ENCODE measurements at places on chromosomes 16 and 17.
A peak's percentile ranks its signal among the peaks of the same experiment; 100 is the strongest.

- DNase-seq: peak; percentile 59
Measured at GRCh38 chr17:38761612-38762011, 9.1 kb downstream of the PSMB3 start.

DNA sequence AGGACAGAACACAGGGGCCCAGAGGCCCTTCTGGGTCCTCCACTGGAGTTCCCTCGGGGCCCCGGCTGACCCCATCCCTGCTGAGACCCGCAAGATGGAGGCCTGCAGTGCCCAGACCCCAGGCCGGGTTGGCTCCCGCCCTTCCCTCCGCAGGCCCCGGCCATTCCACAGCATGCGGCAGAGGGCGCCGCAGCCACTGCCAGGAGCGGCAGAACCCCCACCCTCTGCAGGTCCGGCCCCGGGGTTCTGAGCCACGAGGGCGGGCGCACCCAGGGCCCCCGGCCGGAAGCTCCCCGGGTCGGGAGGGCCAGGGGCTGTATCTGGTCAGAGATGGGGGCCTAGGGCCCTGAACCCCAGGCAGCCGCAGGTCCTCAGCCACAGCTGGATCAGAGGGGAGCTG is 2.4 kb upstream of the PERCC1 start:
- no peak for DNase-seq

GRCh38 chr16:16578701-16579100 is 199.8 kb downstream of the NPIPA7 start:
- no peak for DNase-seq

DNA sequence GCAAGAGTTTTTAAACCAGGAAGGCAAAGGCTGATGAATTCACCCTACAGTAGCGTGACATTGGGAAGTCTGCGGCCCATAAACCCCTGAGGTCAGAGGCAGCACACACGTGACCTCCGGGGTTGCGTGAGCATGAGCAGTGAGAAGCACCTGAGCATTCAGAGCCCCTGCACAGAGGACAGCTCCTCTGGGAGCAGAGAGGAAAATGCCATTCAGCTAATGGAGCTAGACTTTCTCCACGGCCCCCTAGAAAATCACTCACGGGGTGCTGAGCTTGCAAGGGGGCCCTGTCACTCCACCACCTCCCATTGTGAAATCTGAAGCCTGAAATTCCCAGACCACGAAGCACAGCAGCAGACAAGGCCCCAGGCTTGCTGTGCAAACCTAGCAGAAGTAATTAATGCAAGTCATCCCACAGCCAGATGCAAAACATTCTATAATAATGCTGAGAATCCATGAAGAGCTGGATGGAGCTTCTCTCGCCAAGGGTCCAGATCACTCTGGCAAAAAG is 114.9 kb upstream of the RCVRN start:
- DNase-seq: no peak

DNA sequence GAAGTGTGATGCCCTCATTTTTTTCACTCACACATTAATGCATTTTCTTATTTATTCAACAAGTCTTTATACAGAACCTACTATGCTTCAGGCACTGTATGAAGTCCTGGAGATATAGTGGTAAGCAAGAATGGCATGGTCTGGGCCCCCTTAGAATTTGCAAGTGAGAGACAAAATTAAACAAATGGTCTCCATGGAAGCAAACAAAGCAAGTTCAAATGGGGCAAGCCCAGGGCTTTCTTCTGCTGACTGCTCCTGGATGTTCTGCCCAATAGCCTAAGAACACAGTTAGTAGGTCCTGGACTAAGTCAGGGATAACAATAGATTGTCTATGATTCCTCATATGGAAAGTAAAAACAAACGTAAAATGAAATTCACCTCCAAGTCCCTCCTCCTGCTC is 31.3 kb upstream of the DDX52 start:
- DNase-seq: no peak

GRCh38 chr17:14886200-14886739 is 378.9 kb downstream of the PMP22 start:
- DNase-seq: peak; percentile 46

GRCh38 chr16:13372421-13372820 is 471.0 kb downstream of the SHISA9 start:
- DNase-seq: no peak

GRCh38 chr17:27596096-27596495 is 34.9 kb upstream of the LGALS9 start:
- DNase-seq: no peak

DNA sequence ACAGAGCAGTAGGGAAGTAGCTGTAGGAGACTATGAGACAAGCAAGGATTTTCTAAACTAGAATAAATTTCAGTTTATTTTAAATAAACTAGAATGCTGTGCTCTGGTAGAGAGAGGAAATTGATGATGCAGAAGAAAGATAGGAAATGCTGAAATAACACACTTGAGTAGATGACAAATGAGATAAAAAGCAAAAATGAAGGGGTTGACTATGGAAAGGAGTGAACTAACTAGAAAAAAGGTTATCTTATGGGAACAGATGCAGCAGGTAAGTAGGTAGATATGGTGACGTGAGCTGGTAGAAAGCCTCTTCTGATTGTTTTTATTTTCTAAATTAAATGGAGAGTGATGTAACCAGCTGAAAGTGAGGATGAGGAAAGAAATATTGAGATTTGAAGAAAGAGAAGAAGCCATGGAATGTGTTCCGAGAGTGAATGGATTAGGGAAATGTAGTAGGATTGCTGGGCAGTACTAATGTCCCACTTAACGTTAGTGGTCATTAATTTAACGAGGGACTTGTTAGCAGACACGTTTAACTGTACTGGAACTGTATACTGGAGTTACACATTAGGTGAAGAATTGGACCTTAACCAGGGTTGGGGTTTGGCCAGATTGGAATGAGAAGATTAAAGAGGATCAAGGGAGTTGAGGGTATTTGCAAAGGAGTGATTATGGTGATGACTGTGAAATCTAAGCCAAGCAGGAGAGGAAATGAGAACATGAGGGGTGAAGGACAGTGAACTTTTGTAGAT is 196.5 kb downstream of the TANC2 start:
- no peak for DNase-seq

DNA sequence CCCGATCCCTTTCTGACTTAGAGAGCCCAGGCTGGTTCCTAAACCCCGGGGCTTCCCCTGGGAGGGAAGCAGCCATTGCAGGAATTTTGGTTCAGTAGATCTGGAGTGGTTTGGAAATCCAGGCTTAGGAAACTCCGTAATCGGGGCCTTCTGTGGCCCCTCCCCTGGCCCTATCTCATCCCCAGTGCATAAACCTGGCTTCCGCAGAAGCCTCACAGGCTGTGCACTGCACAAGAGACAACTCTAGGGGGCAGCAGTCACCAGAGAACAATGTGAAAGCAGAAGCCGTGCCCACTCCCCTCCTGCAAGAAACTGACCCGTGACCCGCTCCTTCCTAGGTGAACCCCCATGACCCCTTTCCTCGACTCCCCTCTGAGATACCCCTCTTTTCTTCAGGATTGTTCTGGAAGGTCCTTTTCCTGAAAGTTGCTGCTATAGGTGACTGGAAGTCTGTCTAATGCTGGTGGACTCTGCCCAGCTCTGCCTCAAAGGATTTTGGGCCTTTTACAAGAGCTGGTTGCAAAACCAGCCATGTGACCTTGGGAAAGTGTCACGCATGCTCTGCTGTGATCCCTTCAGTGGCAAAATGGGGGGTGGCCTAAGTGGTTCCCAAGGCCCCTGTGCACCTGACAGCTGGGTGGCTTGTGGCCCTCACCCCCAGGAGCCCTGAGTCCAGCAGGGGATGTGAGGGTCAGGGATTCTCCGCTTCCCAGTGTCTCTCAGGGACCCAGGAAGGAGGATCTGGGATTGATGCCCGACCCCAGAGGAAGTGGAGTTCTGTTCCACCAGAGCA is 14.4 kb downstream of the GUCY2D start:
- DNase-seq: peak; percentile 32

DNA sequence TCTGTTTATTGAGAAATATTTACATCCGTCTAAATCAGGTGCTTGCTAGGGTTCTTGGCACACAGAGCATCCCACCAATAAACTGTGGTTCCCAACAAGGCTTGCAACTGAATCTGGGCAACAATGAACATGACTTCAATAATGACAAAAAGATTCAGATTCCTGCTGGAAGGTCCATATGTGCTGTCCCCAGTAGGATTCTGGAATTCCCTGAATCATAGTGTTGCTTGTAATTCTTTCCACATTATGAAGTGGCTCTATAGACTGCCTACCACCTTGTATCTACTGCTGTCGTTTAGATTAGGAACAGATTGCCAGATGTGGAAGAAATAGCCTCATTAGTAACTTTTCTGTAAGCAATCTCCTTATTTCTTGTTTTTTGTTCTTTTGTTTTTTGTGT is 265.9 kb downstream of the WWOX start:
- no peak for DNase-seq

Measured in EH (cell line).